ENCODE measurements at places on chromosomes 6 and 20.

DNA sequence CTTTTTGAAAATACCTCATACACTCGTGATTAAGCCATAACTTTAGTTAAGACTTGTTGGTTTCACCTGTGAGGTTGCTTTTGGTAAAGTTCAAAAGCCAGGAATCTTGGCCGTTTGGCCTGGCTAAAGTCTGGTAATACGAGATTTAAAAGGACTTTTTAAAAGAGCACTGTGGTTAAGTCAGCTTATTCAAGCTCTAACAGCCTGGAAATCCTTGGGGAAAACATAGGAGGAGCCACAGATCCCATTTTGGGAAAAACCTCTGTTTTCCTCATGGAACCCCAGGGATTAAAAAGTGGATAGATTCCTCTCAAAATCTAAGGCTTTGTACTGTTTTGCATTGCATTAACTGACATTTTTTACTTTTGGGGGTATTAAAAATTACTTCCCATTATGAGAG is 13.7 kb upstream of the SLC22A16 start:
- no peak for DNase-seq

GRCh38 chr6:45851034-45851400 is 164.6 kb downstream of the CLIC5 start:
- DNase-seq = no peak

DNA sequence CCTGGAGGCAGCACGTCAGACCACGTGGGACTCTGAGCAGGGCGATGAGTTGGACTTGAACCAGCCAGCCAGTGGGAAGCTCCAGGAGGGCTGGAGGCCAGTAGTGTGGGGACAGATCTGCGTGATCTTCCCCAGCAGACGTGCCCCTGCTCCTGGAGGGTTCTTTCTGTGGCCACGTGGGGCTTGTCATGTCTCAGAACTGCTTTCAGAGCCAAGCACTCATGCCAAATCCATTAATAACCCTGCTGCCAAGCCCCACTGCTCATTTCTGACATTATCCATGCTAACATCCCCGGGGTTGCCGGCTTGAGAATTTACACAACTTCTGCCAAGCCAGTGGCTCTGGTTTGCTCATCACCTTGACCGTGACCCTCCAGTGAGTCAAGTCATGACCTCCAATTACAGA is 38.3 kb downstream of the SIRPA start:
- no peak for DNase-seq

DNA sequence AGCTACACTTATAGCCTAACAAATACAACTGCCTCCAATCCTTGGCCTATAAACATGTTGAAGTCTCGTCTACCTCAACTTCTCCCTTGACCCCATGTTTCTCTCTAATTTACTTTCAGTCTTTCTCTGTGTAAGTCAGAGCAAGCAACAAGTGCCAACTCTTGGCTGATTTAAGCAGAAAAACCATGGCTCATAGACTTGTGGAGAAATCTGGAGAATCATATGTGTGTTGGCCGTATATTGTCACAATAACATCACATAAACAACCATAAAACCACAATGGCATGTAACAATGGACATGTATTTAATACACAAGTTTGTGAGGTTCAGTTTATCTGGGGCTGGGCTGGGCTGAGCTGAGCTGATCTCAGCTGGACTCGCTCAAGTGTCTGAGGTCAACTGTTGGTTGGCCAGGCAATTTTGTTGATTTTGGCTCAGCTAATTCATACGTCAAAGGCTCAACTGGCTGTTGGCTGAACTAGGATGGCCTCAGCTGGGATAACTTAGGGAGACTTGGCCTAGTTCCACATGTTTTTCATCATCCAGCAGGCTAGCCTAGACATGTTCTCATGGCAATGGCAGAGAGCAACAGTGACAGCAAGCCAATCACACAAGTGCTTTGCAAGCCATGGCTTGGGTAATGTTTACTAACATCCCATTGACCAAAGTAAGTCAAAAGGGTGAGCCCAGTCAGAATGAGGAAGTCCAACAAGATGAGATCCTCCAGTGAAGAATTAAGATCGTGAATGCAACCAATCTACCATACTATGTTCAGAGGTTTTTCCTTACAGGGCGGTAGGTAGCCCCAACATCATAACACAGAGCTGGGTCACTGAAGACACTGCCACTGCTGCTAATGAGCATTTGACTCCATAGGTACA is 12.9 kb upstream of the TBC1D22B start:
- DNase-seq = no peak
